ENCODE measurements at places on chromosomes 12 and 14. TPM values are rescaled to one million over a fixed set of nuclear protein-coding genes. Genes with fewer than 3 reads are reported as not detected.

The RSRC2 gene
- 63.8 TPM for total RNA-seq

The CMA1 gene
- 1.4 TPM for total RNA-seq

The INHBC gene
- total RNA-seq, result not detected

The GLIPR1L2 gene
- total RNA-seq, result 1.1 TPM

The ANO4 gene
- total RNA-seq, result 0.38 TPM

The KCNMB4 gene
- 6.0 TPM for total RNA-seq

GRCh38 chr14:68577802-68578541 lies 214.9 kb downstream of the ZFP36L1 start:
- H3K27me3 ChIP-seq, result no peaks in the 10 kb centered on the region
- no peak overlapping the region for H3K4me3 ChIP-seq
- peak overlapping the region; percentile 76 for H3K27ac ChIP-seq

DNA sequence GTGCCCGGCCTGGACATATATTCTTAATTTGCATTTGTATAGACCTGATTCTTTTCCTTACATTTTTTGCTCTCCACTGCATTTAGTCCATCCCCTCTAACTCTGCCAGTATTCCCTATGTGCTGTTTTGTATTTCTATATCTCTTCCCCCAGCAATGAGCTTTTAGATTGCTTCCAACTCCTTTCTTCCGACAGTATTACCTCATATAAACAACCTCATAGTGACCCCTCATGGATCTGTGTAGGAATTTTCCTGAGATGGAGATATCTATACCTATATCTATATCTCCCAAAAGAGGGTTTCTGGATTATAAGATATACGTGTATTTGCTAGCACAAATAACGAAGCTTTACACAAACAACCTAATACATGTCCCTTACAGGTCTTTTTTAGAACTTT lies 161.9 kb downstream of the CRADD start:
- no peak overlapping the region for H3K4me3 ChIP-seq
- no peaks in the 10 kb centered on the region for H3K4me1 ChIP-seq
- no peak overlapping the region for H3K27ac ChIP-seq
- no peaks in the 10 kb centered on the region for H3K27me3 ChIP-seq
- no peak for DNase-seq

- H3K4me1 ChIP-seq, result no peaks in the 10 kb centered on the region
- DNase-seq, result no peak
Observed at GRCh38 chr12:1920436-1920835, 2.0 kb upstream of the CACNA2D4 start.

DNA sequence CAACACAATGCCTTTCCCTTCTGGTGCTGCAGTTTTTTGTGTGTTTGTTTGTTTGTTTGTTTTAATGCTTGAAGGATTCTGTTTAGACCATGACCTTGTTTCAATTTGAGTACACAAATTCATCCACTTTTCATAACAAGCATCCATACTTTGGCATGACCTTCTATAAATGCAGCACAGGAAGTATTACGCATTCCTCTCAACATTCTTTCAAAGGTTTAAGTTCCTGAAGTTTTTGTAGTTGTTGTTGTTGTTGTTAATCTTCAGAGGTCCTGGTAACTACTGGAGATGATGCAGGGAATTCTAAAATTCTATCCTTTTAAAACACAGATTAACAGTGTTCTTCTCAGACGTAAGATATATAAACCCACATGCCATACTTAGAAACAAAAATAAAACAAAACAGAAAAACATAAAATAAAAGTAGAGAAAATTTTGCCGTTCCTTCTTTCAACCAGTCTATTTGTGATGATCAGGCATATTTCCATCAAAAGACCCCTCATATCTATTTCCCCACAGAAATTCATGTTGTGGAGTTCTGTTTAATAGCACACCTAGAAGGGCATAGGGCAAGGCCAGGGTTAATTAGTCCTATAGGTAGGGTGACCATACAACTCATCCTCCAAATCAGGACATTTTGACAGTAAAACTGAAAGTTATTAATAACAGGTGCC lies 529.9 kb downstream of the NOVA1 start:
- no peaks in the 10 kb centered on the region for H3K4me1 ChIP-seq
- H3K27ac ChIP-seq, result no peak overlapping the region
- H3K36me3 ChIP-seq, result no peaks in the 10 kb centered on the region
- H3K4me3 ChIP-seq, result no peak overlapping the region

DNA sequence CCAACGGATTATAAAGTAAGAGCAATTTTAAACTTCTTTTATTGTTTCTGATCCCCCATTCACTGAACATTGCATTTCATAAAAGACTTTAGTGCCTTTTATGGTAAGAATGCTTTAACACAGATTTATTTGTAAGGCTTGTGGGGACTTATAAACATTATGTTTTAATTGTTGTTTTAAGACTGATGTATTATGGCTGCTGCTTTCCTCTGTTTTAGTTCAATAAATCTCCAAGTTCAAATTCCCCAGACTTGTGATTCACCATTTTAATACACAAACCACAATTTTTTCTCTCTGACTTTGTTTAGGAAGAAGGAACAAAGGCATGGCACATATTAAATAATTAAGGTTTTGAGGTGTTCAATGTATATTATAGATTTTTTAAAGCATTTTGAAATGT lies 753.3 kb downstream of the SLC6A15 start:
- no peaks in the 10 kb centered on the region for H3K27me3 ChIP-seq
- H3K4me3 ChIP-seq, result no peak overlapping the region
- H3K27ac ChIP-seq, result no peak overlapping the region
- H3K4me1 ChIP-seq, result no peaks in the 10 kb centered on the region
- DNase-seq, result no peak

DNA sequence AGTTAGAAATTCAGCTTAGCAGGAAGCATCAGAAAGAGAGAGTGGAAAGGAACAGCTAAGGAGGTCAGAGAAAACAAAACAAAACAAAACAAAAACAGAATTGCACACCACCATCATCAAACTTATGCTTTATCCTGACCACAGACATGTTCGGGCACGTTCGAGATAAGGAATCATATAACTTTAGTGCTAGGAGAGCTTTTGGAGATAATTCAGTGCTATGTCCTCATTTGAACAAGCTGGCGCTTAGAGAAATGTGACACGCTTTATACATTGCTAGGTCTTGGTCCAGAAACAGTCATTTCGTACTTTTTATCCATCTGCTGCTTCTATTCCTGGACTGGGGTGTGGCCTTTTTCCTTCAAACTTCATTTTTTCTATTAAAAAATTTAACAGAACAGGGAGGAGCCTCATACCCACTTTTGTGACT lies 213.1 kb downstream of the PTPRO start:
- no peaks in the 10 kb centered on the region for H3K36me3 ChIP-seq
- H3K4me3 ChIP-seq, result no peak overlapping the region
- no peaks in the 10 kb centered on the region for H3K4me1 ChIP-seq
- no peak for DNase-seq
- no peaks in the 10 kb centered on the region for H3K27me3 ChIP-seq
- H3K27ac ChIP-seq, result peak overlapping the region; percentile 61

- H3K36me3 ChIP-seq, result peaks cover under 1% of the 10 kb centered on the region
- H3K4me1 ChIP-seq, result peaks cover 60% of the 10 kb centered on the region
- H3K27me3 ChIP-seq, result no peaks in the 10 kb centered on the region
- H3K4me3 ChIP-seq, result no peak overlapping the region
- no peak for DNase-seq
- peak overlapping the region; percentile 88 for H3K27ac ChIP-seq
Observed at GRCh38 chr12:6218347-6218925, 18.2 kb downstream of the CD9 start.

DNA sequence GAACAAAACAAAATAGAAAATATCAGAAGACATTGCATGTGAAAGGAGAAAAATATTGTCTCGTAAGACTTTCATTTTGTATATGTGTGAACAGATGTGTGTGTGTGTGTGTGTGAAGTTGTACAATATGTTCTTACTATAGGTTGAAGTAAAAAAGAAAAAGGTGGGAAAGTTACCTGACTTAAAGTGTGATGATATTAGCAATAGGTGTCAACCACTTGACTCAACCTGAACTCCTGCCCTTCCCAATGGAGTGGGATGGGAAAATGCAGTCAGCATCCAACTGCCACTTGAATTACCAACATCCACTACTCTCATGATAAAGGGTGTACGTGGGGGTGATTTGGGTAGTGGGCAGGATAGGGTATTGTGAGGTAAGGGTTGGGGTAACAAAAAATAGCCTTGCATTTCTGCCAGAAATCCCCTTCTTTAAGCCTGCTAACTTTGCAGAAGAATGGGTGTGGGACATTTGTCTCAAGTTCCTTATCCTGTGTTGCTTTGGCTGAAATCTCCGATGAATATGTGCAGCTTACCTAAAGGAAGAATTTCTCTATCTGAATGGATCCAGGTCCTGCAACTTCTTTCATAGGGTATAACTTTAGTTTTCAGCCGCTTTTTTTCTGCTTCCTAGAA lies 181.6 kb downstream of the CHST11 start:
- no peaks in the 10 kb centered on the region for H3K4me1 ChIP-seq
- H3K4me3 ChIP-seq, result peak overlapping the region; percentile 14
- H3K36me3 ChIP-seq, result no peaks in the 10 kb centered on the region
- no peaks in the 10 kb centered on the region for H3K27me3 ChIP-seq
- H3K27ac ChIP-seq, result peak overlapping the region; percentile 18
- no peak for DNase-seq

DNA sequence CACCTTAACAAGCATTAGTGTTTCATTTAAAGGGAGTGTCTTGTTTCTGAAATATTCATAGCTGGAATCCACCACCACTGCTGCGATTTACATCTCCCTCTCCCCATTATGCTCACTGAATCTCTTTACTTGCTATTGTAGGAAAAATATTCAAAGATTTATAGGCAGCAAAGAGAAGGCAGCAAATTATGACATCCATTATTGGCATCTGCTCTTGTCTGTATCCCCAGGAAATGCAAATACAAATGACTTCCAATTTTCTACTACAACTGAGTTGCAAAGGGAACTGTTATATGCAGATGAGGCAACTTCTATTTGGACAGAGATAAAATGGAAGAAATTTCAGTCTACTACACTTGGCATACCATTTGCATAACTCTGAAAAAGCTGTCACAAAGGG lies 88.4 kb upstream of the PRKD1 start:
- no peak overlapping the region for H3K27ac ChIP-seq
- DNase-seq, result no peak
- H3K36me3 ChIP-seq, result no peaks in the 10 kb centered on the region
- H3K4me1 ChIP-seq, result no peaks in the 10 kb centered on the region

GRCh38 chr14:25090256-25090655 lies 40.3 kb upstream of the STXBP6 start:
- H3K4me3 ChIP-seq, result no peak overlapping the region
- no peaks in the 10 kb centered on the region for H3K27me3 ChIP-seq
- DNase-seq, result no peak
- no peak overlapping the region for H3K27ac ChIP-seq
- no peaks in the 10 kb centered on the region for H3K36me3 ChIP-seq
- H3K4me1 ChIP-seq, result no peaks in the 10 kb centered on the region

DNA sequence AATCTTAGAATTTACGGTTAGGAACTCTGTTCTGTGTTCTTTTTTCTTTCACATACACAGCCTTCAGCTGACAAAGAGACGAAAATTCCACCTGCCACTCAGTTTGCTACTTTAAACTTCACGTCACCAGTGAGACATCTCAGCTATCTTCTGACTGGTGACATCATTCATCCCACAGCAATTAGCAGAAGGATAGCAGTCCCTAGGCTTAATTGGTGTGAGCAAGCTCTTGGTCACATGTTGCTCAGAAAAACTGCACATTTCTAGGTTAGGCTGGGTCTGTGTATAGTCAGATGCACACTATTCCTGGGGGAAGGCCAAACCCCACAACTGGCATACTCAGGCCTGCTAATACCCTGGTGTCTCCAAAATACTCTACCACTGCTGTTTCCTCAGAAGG lies 23.9 kb downstream of the SLC7A7 start:
- no peaks in the 10 kb centered on the region for H3K27me3 ChIP-seq
- no peak overlapping the region for H3K27ac ChIP-seq

DNA sequence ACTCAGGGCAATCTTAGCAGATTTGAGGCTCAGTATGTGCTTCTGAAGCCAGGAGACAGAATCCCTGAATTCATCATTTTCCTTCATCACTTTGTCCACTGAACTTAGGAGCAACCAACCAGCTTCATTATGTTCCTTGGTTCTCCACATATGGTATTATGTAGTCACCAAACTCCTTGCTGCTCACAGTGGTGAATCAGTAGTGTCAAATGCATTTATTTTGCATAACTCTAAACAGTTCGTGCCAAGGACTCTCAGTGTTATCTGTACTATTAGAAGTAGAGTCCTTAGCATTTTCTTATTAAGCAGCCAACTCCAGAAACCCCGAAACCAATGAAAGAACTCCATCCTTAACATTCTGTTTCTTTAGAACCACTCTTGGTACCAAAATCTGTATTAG lies 466.9 kb upstream of the RGS6 start:
- H3K27me3 ChIP-seq, result no peaks in the 10 kb centered on the region
- H3K4me1 ChIP-seq, result no peaks in the 10 kb centered on the region
- H3K36me3 ChIP-seq, result no peaks in the 10 kb centered on the region

DNA sequence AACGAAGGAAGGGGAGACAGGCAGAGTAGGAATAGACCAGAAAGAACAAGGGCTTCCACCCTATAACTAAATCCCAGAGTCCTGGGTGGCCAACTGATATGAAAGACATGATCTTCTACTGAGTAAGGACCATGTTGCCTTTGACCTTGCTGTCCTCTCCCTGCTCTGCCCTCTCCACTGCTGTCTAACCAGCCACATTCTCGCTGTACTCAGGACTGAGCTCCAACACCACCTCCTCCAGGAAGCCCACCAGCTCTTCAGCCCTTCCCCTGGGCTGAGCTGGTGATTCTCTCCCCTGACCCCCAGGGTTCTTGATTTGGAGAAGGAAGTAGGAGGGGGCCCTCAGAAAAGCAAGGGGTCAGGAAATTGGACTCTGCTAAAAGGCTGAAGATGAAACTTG lies 159.2 kb downstream of the DICER1 start:
- DNase-seq, result no peak
- no peak overlapping the region for H3K27ac ChIP-seq
- no peaks in the 10 kb centered on the region for H3K4me1 ChIP-seq
- peaks cover 10% of the 10 kb centered on the region for H3K27me3 ChIP-seq
- H3K4me3 ChIP-seq, result no peak overlapping the region

DNA sequence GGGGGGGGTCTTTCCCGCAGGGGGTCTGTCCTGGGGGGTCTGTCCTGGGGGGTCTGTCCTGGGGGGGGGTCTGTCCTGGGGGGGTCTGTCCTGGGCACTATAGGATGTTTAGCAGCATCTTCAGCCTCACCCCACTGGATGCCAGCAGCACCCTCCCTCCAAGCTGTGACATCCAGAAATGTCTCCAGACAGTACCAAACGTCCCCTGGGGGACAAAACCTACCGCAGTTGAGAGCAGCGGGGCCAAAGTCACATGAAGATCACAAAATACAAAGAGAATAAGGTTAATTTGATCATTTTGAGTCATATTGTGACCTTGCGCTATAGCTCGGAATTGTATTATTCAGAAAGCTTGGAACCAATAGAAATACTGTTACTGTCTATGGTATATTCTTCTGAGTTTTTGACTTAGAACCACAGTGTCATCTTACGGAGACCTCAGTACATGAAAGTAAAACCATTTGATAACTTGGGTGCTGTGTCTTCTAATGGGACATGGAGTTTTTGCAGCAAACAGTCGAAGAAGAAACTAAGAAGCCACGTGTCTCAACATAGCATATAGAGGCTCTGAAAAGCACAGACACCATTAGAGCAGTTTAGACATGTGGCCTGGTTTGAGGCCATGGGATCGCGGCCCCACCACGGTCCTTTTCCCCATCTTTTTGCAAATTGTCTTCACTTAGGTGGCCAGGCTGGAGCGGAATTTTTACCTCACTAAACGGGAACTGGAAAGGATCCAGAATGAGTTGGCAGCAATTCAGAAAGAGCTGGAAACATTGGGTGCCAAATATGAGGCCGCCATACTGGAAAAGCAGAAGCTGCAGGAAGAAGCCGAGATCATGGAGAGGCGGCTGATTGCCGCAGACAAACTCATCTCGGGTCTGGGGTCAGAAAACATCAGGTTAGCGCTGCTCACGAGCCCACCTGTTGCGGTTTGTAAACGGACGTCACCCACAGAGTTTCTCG lies 59.9 kb downstream of the CCDC92 start:
- no peak overlapping the region for H3K4me3 ChIP-seq
- H3K27ac ChIP-seq, result no peak overlapping the region
- no peaks in the 10 kb centered on the region for H3K27me3 ChIP-seq
- no peak for DNase-seq
- H3K36me3 ChIP-seq, result no peaks in the 10 kb centered on the region
- H3K4me1 ChIP-seq, result no peaks in the 10 kb centered on the region

All from upper lobe of right lung (tissue), 1 donor.